Activated B cell treated with CpG ODN at 0.5 μM for 24 hours (primary cell): ENCODE measurements at places on chromosomes 16 and 17. TPM values are rescaled to one million over a fixed set of nuclear protein-coding genes. Genes with fewer than 3 reads are reported as not detected.

GRCh38 chr17:82920150-82920549, 80.3 kb upstream of the ZNF750 start:
- no peak for DNase-seq

GRCh38 chr16:65744401-65744800, 622.1 kb upstream of the CDH5 start:
- no peak for DNase-seq

Gene HOXB4
- 0.88 and 1.4 TPM in 2 replicates for total RNA-seq

Gene INCA1
- 0.17 and 0.44 TPM in 2 replicates for total RNA-seq

GRCh38 chr16:51607201-51607651, 456.2 kb upstream of the SALL1 start:
- no peak for DNase-seq

Gene MSLN
- not detected in 2 replicates for total RNA-seq

Gene TBC1D3
- 1.8 and 4.2 TPM in 2 replicates for total RNA-seq

DNA sequence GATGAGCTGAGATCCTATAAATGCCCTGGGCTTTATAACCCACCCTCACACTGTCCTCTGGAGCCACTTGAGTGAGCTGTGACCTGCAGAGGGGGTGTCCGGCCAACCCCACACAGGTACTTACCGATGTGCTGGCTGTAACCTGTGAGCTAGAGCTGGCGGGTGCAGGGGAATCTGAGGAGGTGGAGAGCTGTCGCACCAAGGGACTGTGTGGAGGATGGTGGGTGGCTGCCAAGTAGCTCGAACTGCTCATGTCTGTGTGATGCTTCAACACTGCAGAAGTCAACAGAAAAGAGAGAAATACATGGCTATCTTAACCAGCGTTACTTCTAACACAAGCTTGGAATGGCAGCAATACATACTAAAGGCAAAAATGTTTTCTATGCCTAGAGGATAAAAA, 39.4 kb downstream of the STH start:
- no peak for DNase-seq

- DNase-seq, result no peak
Measured at GRCh38 chr17:49414271-49414621, 436 bp downstream of the PHB1 start.

Gene KRTAP9-8
- total RNA-seq, result not detected in 2 replicates

DNA sequence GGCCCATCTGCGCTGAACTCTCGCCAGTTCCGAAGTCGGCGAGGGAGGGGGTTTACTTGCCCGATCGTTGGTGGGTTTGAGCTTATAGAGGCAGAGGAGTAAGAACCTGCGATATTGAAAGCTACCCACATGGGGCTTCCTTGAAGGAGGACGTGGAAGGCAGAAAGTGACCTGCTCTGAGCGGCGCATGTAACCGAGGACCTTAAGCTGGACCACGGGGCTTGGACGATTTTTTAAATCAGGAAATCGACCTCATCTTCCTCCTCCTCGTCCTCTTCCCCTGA, 2.0 kb downstream of the PRAC2 start:
- DNase-seq, result peak; percentile 20

Gene SHISA6
- total RNA-seq, result not detected in 2 replicates

- no peak for DNase-seq
Measured at GRCh38 chr16:79127766-79128165, 472.8 kb downstream of the MAF start.

DNA sequence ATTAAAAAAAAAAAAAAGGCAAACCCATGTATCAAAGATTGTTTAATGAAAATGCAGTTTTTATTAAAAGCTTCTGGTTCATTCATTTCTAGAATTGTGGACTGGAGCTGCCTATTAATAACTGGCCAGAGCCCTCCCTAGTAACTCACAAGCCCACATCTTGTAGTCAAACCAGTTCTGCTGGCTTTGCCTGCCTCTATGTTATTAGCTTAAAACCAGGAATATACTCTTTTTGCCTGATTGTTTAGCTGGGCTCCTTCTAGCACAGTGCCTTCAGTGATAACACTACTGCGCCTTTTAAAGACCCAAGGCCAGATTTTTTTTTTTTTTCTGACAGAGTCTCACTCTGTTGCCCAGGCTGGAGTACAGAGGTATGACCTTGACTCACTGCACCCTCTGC, 26.0 kb downstream of the TAC4 start:
- no peak for DNase-seq

DNA sequence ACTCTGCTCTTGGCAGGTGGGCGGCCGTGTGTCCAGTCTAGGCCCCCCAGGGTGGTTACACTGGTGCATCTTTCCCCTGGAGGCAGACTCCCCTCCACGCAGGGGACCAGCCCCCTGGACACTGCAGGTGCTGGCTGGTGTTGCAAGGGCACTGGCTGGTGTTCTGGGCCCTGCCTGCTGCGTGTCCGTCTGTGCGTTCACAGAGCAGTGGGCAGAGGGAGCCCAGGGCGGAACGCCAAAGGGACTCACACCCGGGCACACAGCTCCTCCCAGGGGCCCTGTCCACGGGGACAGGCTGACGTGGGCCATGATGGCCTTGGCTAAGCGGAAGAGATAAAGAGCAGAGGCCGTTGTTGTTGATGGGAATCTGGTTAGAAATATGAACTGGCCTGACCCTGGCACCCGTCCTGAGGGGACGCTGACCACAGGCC, 27.3 kb downstream of the ACSF3 start:
- no peak for DNase-seq

Gene LLGL2
- total RNA-seq, result 27.5 and 29.9 TPM in 2 replicates

DNA sequence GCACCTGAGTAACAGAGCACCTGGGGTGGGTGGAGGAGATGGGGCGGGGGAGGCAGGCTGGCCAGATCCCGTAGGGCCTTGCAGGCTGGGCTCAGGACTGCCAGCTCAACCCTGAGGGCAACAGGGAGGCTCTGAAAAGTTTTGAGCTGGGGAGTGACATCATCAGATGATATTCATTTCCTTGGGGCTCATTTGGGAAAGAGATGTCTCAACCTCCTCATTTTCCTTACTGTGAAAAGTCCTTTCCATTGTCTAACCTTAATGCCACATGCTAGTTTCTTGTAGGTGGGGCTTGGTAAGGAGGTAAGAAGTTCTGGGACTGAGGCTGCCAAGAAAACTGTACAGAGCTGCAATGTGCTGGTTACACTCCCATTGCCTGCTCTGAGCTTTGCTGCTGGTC, 3.7 kb downstream of the TNS4 start:
- DNase-seq, result no peak

GRCh38 chr16:26214581-26215174, 522.9 kb downstream of the HS3ST4 start:
- DNase-seq, result no peak

Gene GPR139
- total RNA-seq, result not detected in 2 replicates
